NCI-H1048 (cell line): ENCODE measurements at places on chromosomes 2 and 18.

DNA sequence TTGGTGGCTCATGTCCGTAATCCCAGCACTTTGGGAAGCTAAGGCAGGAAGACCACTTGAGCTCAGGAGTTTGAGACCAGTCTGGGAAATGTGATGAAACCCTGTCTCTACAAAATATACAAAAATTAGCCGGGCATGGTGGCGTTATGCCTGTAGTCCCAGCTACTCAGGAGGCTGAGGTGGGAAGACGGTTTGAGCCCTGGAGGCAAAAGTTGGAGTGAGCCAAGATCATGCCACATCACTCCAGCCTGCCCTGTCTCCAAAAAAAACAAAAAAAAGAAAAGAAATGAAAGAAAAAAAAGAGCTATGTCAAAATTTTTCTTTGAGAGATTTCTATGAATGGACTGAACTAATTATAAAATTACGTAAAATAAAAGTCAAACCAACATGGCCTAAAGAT is 34.7 kb downstream of the ROCK2 start:
- no peak for DNase-seq

DNA sequence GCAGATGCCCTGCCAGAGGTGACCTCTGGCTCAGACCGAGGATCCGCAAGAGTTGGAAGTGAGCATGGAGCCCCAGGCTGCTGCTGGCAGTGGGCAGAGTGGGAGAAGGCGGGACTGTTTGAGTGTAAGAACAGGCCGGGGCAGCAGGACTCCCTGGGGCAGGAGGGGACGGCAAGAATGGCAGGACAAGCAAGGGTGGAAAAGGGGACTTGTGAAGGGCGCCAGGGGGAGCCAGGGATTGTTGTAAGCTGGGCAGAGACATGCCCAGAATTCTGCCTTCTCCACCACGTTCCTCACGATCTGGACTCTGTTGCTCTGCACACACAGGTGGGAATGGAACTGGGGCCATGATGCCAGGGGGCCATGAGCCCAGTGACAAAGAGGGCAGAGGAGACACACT is 72.3 kb upstream of the TMEM200C start:
- DNase-seq = no peak

GRCh38 chr2:8925411-8925810 is 78.1 kb downstream of the MBOAT2 start:
- DNase-seq = no peak

DNA sequence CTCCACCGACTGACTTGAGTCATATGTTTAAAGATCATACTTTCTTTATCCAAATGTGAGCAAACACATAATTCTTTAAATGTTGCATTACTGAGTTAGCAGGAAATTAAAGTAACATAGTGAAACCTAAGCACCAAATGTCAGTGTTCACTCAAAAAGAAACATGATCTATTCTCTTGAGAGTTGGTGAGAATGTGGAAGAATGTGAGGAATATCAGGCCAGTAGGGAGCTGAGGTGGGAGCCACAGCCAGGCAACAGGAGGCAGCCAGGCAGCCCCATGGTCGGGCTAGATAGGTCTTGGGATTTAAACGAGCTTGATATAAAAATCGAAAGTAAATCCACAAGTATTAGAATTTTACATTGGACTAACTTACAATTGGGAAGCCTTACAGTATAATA is 198.1 kb upstream of the SH3BP4 start:
- no peak for DNase-seq

GRCh38 chr2:20452551-20452950 is 5.7 kb downstream of the RHOB start:
- no peak for DNase-seq
